ENCODE measurements at places on chromosomes 3 and 15.

DNA sequence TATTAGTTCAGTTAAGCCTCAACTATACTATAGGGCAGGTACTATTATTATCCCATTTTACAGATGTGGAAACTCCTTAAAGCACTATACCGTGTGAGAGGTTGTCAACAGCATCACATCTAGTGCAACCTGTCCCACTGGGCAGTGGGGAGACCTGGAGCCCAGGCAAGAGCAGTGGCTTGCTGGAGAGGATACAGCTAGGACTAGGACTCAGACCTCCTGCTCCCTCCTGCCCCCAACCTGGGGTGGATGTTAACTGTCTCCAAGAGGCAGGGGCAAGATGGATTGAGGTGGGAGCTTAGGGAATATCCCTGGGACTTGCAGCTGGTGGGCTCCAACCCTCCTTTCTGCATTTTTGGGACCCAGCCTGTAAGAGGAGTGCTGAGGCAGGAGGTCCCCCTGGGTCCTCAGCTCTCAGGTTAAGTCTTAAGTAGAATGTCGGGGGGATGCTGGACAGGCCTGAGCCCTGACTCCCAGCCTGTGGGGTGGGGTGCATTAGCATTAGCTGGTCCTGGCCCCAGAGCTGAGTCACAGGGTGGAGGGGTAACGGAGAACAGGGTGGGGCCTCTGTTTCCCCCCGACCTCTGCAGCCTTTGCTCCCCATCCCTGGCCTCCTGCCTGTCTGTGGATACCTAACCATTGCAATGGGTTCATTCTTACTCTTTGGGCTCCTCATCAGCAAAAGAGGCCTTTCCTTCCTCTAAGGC lies 6.6 kb downstream of the SNX33 start:
- no peak for DNase-seq

- DNase-seq = no peak
These were observed 172.5 kb upstream of the TLE3 start for GRCh38 chr15:70269991-70270751.

- DNase-seq = no peak
These were observed 123.1 kb downstream of the CHCHD6 start for GRCh38 chr3:126827121-126827520.

- no peak for DNase-seq
These were observed 20.6 kb downstream of the SAMD7 start for GRCh38 chr3:169931747-169932520.

DNA sequence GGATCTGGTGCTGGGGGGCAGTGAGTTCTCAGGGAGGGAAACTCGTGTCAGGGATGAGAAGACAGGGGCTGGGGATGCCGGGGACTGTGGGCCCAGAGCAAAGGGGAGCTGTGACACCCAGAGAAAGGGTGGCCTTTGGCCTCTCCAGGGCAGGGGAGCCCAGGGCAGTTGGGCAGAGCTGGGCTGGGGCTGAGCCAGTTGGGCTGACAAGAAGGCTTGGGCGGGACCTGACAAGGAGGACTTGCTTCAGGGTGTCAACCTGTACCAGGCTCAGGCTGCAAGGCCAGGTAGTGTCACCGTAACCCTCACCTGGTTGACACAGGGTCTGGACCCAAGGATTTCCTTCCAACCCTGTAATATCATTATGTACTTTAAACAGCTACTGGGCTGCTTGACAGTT lies 13.2 kb upstream of the ANPEP start:
- DNase-seq = no peak

DNA sequence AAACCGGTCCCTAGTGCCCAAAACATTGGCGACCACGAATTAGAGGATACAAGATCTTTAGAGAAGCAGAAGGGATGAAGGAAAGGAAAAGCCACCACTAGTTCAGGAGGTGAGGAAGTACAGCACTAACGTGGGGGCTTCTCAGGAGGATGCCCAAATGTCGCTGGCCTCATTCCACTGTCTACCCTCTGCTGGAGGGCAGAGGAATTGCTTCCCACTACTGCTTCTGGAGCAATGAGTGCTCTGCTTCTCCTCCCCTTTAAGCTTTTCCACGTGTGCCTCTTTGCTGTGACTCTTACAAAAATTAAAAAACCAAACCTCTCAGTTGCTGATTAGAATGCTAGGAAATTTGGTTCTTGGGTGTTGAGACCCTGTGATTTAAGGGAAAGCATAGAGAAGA lies 281.3 kb downstream of the CLSTN2 start:
- no peak for DNase-seq

GRCh38 chr3:57893156-57893555 lies 115.1 kb upstream of the FLNB start:
- DNase-seq = no peak

GRCh38 chr3:109442531-109442930 lies 105.2 kb upstream of the DPPA4 start:
- no peak for DNase-seq

DNA sequence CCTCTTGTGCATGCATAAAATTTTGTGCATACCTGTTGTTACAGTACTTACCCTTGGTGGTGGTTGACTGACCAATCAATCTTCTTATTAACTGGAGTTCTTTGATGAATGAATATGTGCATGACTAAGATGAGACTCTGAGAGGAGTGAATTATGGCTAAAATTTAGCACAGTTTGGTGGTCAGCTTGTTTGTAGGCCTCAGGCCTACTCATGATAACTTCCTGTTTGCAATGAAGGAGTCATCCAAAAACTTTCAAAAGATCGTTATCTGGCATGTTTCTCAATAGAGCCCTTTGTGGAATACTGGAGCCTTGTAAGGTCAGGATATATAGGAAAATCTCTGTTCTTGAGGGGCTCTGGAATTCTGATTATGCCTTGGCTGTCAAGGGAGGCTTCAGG lies 66.5 kb downstream of the LEKR1 start:
- DNase-seq = no peak

DNA sequence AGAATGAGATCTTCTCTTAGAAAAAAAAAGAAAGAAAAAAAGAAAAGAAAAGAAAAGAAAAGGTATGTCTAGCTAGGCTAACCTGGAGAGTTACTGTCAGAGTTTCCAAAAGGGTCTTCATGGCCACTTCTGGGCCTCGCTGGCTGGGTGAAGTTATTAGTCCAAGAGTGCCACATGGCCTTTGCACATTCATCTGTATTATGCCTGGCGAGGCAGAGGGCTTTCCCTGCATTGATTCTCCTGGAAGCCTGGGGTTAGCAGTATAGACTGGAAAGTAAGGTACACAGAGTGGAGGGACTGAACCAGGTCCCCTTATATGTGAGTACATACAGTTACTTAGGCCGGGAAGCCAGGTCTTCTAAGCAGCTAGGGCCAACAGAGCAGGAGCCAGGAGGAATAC lies 54.8 kb upstream of the CGNL1 start:
- DNase-seq = no peak

GRCh38 chr3:101976473-101976872 lies 127.2 kb downstream of the NFKBIZ start:
- DNase-seq = no peak

DNA sequence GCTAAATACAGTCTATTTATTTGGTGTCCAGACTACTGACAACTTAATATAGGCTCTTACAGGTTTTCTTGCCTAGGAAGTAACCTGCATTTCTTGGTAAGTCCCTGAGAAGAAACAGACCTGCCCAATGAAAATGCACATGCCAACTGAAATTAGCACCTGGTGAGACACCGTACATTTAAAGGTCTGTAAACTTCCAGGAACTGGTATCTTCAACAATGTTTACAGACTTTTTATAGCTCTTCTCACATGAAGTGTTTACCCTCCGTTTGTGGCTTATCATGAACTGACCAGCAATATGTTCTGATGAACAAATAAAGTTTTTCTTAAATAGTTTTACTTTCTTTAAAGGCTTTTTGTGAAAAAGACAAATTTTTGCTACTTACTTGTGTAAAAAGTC lies 93.3 kb downstream of the PCCB start:
- DNase-seq = no peak

- no peak for DNase-seq
These were observed 216.9 kb downstream of the ATP8B4 start for GRCh38 chr15:49901996-49902684.

DNA sequence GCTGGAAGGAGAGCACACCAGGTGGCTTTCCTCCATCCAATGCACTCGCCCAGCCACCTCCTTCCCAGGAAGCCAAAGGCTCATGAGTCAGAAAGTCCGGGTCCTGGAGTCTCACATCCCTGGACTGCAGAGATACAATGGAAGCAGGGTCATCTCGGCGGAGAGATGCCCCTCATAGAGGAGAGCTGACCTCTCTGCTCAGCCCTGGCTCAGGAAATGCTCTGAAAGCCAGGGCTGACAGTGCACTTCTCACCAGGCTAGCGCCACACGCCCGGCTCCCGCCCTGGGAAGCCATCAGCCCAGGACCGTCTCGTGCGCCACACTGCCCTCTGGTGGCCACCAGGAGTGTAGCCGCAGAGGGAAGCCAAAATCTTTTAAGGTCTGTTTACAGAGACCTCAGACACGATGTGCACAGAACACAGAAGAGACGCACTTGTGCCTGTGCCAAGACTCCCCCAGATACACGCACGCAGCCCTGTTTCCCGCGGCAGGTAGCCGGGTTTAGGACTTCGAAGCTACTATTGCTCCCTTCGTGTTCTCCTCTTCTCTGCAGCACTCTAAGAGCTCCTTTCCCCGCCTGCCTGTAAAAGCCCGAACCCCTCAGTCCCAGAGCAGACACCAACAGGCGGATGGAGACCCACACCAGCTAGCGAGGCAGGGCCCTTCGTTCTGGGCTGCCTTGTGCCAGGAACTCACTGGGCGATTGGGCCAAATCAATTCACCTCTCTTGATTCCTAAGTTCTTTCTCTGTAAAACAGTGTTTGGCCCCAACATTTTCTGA lies 9.7 kb downstream of the NTRK3 start:
- no peak for DNase-seq

GRCh38 chr15:48433226-48433886 lies 102.1 kb downstream of the DUT start:
- DNase-seq = no peak

- DNase-seq = no peak
These were observed 681.2 kb downstream of the SQOR start for GRCh38 chr15:46316024-46316423.

DNA sequence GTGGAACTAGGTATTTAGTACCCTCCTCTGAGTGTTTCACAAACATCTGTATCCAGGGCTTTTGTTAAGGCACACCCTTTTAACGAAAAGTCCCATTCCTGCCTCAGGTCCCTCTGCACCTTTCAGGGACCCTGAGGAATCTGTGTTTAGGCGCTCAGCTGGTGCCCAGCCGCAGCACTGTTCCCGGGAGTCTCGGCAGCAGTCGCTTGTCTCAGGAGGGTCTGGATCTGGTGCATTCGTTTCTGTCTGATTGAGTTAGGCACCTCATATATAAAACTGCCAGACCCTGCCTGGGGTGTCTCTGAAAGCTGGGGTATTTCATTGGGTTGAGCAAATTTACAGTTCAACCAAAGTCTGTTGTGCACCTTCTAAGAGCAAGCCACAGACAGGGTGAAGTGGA lies 162.8 kb upstream of the TOPAZ1 start:
- no peak for DNase-seq

- DNase-seq = no peak
These were observed 75.0 kb downstream of the GABRB3 start for GRCh38 chr15:26697913-26698312.

DNA sequence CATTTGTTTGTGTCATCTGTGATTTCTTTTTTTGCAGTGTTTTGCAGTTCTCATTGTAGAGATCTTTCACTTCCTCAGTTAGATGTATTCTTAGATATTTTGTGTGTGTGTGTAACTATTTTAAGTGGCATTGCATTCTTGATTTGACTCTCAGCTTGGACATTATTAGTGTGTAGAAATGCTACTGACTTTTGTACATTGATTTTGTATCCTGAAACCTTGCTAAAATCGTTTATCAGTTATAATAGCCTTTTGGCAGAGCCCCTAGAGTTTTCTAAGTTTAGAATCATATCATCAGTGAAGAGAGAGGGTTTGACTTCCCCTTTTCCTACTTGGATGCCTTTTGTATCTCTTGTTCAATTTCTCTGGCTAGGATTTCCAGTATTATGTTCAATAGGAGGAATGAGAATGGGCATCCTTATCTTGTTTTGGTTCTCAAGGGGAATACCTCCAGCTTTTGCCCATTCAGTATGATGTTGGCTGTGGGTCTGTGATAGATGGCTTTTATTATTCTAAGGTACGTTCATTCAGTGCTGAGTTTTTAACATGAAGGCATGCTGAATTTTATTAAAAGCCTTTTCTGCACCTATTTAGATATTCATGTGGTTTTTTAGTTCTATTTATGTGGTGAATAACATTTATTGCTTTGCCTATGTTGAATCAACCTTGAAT lies 211.7 kb downstream of the MBNL1 start:
- DNase-seq = no peak

- no peak for DNase-seq
These were observed 92.8 kb upstream of the TNFSF10 start for GRCh38 chr3:172616031-172616461.

DNA sequence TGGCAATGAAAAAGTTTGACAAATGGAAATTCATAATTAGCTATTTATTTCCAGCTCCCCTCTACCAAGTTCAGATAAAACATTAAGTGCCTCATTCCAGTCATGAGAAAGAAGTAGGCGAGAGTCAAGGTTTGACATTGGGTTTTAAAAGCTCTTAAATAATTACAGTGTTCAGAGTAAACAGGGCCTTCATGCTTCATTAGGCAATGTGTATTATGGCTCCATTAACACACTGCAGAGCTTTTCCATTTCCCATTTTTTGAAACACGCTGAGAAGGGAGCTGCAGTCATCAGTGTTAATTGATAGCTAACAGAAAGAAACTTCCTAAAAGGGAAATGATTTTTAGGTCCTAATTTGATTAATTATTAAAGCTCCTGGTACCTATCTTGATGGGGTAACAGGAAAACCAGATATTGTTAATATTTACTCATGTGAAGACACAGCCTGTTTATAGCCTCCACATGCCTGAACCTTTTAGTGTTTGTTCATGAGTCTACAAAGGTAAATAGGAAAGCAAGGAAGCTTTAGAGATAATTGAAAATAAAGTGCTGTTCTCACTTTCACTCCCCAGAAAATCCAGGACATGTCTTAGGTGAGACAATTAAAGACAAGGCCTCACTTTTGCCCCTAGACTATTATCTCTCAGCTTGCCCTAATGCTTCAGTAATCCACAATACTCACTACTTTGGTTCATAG lies 28.7 kb downstream of the SST start:
- DNase-seq = no peak

GRCh38 chr3:64022451-64023186 lies 675 bp downstream of the PSMD6 start:
- no peak for DNase-seq

DNA sequence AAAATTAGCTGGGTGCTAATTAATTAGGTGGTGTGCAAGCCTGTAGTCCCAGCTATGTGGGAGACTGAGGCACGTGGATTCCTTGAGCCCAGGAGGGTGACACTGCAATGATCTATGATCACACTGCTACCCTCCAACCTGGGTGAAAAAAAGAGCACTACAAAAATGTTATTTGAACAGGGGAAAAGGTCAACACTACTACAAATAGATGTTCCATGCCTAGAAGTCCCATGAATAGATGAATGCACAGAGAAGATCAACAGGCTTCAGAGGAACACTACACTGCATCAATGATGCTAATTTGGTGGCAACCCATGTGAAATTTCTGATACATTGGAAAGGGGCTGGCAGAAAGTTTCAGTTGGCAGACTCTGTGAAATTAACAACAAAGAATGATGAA lies 105.4 kb upstream of the FHIT start:
- no peak for DNase-seq

Data from NCI-H1436 treated with DMSO at 0.1 percent for 48 hours (cell line).